ENCODE measurements at places on chromosomes 6 and 20.

GRCh38 chr20:47748069-47748468, 37.2 kb downstream of the SULF2 start:
- no peak for DNase-seq
- no peak overlapping the region for H3K27ac ChIP-seq
- H3K36me3 ChIP-seq = no peaks in the 10 kb centered on the region
- no peak overlapping the region for H3K4me3 ChIP-seq
- no peaks in the 10 kb centered on the region for H3K27me3 ChIP-seq
- H3K4me1 ChIP-seq = peaks cover 14% of the 10 kb centered on the region

DNA sequence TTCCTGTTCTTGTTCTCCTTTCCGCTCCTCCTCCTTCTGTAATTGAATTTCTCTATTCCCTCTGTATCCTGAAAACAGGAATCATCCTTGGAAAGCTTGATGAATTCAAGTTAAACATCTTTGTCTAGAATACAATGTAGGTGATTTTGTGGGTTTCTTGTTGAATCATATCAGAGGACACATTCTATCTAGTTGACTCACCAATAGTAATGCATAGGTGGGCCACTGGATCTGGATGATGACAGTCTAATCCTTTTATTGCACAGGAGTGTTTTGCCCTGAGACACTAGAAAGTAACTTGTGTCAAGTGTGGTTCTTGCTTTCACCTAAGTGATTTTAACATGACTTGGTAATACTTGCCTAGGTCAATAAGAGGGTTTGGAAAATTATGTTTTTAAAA, 164.3 kb downstream of the RFPL4B start:
- H3K36me3 ChIP-seq = no peaks in the 10 kb centered on the region
- no peak for DNase-seq
- no peak overlapping the region for H3K4me3 ChIP-seq
- no peak overlapping the region for H3K27ac ChIP-seq

GRCh38 chr20:3013771-3014170, 29.7 kb upstream of the GNRH2 start:
- H3K4me3 ChIP-seq = no peak overlapping the region
- H3K27me3 ChIP-seq = no peaks in the 10 kb centered on the region
- H3K36me3 ChIP-seq = peaks cover 22% of the 10 kb centered on the region
- H3K27ac ChIP-seq = no peak overlapping the region

GRCh38 chr20:59830665-59831023, 102.8 kb downstream of the SYCP2 start:
- H3K4me1 ChIP-seq = peaks cover under 1% of the 10 kb centered on the region
- no peak overlapping the region for H3K27ac ChIP-seq
- H3K36me3 ChIP-seq = no peaks in the 10 kb centered on the region
- H3K27me3 ChIP-seq = peaks cover 18% of the 10 kb centered on the region
- DNase-seq = no peak
- no peak overlapping the region for H3K4me3 ChIP-seq

DNA sequence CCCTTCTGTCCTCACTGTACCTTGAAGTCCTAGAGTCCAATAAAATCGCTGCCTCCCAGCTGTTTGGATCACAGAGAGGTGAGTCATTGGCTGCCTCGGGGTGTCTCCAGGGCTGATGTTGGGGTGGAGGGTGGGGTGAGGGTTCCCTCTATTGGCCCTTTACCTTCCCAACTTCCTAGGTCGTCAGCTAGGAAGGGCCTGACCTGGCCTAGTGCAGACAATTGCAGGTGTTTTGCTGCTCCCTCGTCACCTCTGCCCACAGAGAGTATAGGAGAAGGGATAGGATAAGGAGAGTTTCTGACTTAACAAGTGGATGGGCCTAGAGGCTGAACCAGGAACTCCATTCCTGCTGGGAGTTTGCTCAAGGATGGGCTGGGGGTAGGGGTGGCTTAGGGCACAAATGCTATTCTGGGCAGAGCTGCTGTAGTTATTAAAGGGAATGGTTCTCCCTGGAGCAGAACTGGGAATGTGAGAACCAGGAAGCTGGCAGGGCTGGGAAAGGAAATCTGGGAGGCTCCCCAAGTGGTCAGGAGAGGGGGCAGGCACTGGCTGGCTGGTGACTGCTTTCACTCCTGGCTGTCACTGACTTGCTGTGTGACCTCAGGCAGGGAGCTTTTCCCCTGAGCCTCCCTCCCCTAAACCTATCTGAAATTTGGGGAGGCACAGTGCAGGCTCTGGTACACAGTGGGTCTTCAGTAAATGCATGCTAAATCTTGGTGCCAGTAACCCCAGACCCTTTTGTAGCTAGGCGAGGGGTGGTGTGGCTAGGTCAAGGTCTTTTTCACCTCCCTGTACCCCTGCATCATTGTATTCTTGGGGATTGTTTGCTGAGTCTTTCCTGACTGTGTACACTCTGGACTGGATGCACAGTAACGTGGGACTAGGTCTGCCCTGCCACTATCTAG, 1.5 kb downstream of the TP53INP2 start:
- H3K36me3 ChIP-seq = no peaks in the 10 kb centered on the region
- peak; percentile 63 for DNase-seq
- H3K4me1 ChIP-seq = peaks cover 16% of the 10 kb centered on the region
- H3K27ac ChIP-seq = no peak overlapping the region
- peak overlapping the region; percentile 71 for H3K4me3 ChIP-seq

DNA sequence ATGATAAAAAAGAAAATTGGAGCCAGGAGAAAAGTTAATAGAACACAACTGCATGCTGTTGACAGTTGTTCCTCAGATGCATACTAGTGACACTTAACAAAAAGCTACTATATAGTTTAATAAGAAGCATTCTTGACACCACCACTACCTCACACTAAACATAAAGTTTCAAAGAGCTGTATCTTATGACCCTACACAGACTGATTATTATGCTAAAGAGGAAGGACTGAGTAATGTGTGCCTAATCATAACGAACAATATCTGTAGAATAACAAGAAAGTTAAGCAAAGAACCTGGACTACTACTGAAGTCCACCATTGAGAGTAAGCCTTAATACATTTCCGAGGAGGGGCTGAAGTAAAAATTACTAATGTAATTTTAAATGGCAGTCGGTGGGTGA, 99.8 kb downstream of the IRAK1BP1 start:
- DNase-seq = no peak
- peaks cover 35% of the 10 kb centered on the region for H3K36me3 ChIP-seq
- no peaks in the 10 kb centered on the region for H3K4me1 ChIP-seq
- no peak overlapping the region for H3K27ac ChIP-seq
- H3K4me3 ChIP-seq = no peak overlapping the region

- no peak overlapping the region for H3K27ac ChIP-seq
- H3K27me3 ChIP-seq = peaks cover 1% of the 10 kb centered on the region
- H3K4me3 ChIP-seq = no peak overlapping the region
- DNase-seq = no peak
These were observed 127.8 kb upstream of the EEF1E1 start for GRCh38 chr6:8229915-8230756.

GRCh38 chr20:57212534-57213276, 53.7 kb downstream of the BMP7 start:
- no peaks in the 10 kb centered on the region for H3K4me1 ChIP-seq
- no peaks in the 10 kb centered on the region for H3K36me3 ChIP-seq
- no peak for DNase-seq
- no peak overlapping the region for H3K4me3 ChIP-seq
- H3K27ac ChIP-seq = no peak overlapping the region
- peaks cover 10% of the 10 kb centered on the region for H3K27me3 ChIP-seq

- DNase-seq = no peak
- H3K4me1 ChIP-seq = no peaks in the 10 kb centered on the region
- H3K36me3 ChIP-seq = no peaks in the 10 kb centered on the region
- H3K27ac ChIP-seq = no peak overlapping the region
- H3K27me3 ChIP-seq = peaks cover 8% of the 10 kb centered on the region
These were observed 168.8 kb downstream of the CDH26 start for GRCh38 chr20:60126975-60127374.

- no peaks in the 10 kb centered on the region for H3K27me3 ChIP-seq
- H3K4me1 ChIP-seq = peaks cover 3% of the 10 kb centered on the region
- H3K4me3 ChIP-seq = no peak overlapping the region
- no peak overlapping the region for H3K27ac ChIP-seq
- DNase-seq = no peak
- no peaks in the 10 kb centered on the region for H3K36me3 ChIP-seq
These were observed 30.5 kb upstream of the MDFI start for GRCh38 chr6:41607736-41608135.

DNA sequence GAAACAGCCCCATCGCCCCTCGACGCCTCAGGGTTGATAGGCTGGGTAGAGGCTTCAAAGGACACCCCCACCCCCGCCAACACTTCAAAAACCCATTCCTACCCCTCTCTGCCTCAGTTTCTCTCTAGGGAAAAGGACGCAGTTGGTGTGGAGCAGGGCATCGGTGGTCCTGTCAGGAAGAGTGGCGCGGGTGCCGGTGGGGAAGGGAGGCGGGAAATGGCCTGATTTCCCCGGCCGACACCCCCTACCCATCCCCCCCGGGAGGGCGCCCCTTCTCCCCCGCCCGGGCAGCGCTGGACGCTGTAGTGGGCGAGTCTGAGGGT, 367 bp downstream of the NRSN2 start:
- H3K27ac ChIP-seq = no peak overlapping the region
- peak overlapping the region; percentile 79 for H3K4me3 ChIP-seq
- peaks cover 9% of the 10 kb centered on the region for H3K4me1 ChIP-seq
- peaks cover 5% of the 10 kb centered on the region for H3K27me3 ChIP-seq

- peaks cover 10% of the 10 kb centered on the region for H3K4me1 ChIP-seq
- no peak overlapping the region for H3K27ac ChIP-seq
- H3K27me3 ChIP-seq = no peaks in the 10 kb centered on the region
- peak; percentile 54 for DNase-seq
These were observed 32.4 kb downstream of the NQO2 start for GRCh38 chr6:3031857-3032640.

GRCh38 chr20:4069751-4070150, 54.4 kb upstream of the RNF24 start:
- H3K4me3 ChIP-seq = no peak overlapping the region
- no peak for DNase-seq

All from activated naive CD4-positive, alpha-beta T cell treated with anti-CD3 and anti-CD28 coated beads for 36 hours (primary cell).